ENCODE measurements at places on chromosomes 2 and 18.

GRCh38 chr2:215929602-215930335 is 83.6 kb downstream of the MREG start:
- no peak for DNase-seq

GRCh38 chr2:29322011-29322410 is 206.8 kb downstream of the CLIP4 start:
- DNase-seq: no peak

DNA sequence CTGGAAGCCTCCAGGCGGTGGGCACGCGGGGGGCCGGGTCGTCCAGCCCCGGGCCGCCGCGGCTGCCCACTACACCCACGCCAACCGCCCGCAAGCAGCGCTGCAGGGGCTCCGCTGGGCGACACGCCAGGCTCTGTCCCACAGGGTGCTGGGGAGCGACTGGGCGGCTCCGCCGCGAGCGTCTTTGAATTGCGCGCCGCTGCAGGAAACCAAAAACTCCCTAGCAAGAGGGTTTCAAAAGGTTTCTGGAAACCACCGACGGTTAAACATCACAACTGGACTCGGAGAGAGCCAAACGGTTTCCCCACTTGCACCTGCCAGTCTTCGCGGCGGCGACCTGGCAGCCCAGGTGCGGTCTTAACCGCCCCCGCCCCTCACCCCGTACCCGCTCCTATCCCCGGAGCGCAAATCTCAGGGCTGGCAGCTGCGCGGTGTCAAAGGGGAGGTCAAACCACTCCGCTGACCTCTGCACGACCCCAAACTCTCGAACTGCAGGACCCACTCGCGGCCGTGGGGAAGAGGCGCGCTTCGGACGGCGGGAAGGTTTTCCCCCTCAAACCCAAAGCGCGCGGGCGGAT is 1.0 kb downstream of the CXCR4 start:
- peak; percentile 43 for DNase-seq

DNA sequence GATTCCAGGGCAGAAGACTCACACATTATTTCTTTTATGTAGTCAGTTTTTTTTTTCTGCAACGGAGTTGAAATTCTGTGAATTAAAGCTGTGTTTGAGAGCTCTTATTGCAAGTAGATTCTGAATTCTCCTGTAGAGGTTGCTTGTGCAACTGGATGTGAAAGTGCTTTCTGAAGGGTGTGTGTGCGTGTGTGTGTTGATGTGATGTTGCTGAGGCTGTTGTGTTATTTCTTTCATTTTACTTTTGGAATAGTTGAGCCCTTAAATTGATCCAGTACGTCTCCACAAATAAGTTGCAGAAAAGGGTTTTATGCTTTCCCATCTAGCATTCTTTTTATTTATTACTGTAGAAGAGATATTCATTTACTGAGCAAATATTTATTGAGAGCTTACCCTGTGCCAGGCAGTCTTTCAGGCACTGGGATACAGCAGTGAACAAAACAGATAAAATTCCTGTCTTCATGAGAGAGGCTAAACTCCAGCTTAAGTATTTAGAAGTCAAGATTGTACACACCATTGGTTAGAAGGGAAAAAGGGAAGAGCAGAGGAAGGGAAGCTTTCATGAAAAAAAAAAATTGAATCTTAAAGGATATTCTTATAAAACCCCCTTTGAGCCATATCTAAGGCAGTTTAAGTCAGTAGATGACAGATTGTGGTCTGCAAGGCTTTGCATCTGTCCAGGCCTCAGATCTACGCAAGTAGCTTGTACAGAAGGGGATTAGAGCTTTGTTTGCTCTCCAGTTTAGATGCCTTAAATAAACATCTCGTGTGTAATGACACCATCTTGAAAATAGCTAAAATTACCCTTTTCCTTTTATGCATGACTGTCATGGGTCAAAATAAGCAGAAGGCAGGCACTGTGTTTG is 58.2 kb downstream of the MYO1B start:
- no peak for DNase-seq

- DNase-seq: no peak
Measured at GRCh38 chr18:61093965-61094364, 239.3 kb upstream of the CDH20 start.

DNA sequence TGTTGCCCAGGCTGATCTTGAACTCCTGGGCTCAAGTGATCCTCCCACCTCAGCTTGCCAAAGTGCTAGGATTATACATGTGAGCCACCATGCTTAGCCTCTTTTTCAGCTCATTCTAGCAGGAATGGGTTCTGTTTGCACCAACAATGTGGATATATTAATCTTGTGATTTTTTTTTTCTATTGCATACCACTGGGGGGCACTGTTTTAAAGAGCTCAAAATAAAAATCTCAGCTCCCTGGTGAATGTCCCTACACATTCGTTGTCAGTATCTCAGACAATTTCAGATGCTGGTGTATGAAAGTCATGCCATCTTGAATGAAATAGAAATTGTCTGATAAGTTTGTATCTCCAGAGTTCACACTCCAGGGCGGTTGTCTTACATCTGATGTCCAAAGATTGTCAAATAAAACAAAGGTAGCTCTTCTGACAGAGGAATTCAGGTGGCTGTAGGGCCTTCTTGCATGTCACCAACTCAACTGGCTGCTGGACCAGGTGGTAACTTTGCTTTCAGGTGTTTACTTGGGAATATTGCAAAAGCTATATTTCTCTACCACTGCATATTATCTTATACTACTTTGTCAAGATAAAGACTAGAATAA is 3.1 kb upstream of the MATN3 start:
- no peak for DNase-seq

GRCh38 chr2:48207851-48208250 is 301.6 kb upstream of the FBXO11 start:
- no peak for DNase-seq

GRCh38 chr18:29191263-29191662 is 1014.3 kb upstream of the CDH2 start:
- DNase-seq: no peak

DNA sequence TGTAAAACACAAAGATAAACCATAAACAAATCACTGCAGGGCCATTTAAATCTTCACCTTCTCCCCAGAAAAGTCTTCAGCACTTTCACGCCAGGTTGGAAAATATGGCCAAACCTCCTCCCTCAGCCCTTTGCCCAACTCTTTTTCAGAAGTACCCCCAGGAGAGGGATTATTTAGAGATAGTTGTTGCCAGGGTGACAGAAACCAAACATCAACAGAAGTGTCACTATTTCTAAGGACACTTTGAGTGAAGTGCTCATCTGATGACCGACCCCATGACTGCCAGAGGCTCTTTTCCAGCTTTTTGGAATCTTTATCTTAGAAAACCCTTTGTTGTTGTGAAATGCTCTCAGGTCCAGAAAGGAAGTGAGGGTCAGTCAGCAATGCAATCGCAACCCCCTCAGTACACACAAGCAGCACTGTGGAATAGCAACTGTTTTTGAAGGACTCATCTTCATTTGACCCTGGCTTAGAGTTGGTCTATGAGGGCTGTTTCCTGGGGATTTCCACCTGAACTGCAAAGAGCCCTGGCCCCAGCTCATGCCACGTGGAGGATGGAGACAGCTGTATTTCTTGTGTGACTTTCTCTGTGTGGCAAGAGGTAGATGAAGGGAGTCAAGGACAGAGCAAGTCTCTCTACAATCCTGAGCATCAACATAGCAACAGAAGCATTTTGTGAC is 114.0 kb upstream of the STON1 start:
- DNase-seq: no peak

DNA sequence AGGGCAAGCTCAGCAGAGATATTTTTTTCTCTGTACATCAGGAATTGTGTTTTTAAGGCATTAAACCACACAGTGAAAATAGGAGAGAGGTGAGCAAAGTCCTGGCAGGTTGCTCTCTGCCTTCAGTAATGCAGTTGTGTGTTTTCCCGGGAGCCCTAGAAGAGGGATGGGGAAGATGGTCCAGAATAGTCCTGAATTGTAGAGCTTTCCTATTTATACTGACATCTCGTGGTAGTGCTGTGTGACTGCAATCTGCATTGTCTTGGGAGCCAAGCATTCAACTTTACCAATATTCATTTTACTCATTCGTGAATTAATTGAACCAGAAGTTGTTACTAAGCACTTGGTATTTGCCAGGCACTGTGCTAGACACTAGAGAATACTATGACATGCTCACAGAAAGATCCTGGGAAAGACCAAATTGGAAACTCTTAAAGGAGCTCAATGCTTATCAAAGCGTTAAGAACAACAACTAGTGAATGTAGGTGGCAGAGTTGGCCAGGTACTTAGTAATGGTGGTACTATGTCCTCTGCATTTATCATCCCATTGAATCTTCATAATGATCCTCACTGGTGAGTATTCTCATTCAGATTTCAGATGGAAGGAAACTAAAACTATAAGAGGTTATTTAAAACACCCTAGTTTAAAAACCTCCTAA is 214.6 kb downstream of the TRIB2 start:
- no peak for DNase-seq

GRCh38 chr2:209305746-209306196 is 118.1 kb upstream of the MAP2 start:
- no peak for DNase-seq

- no peak for DNase-seq
Measured at GRCh38 chr2:62724886-62725711, 19.6 kb downstream of the EHBP1 start.

- no peak for DNase-seq
Measured at GRCh38 chr2:10286216-10287037, 16.3 kb upstream of the HPCAL1 start.

- DNase-seq: peak; percentile 54
Measured at GRCh38 chr2:230713331-230714135, 891 bp downstream of the CAB39 start.

- DNase-seq: peak; percentile 72
Measured at GRCh38 chr2:10079266-10079869, 843 bp downstream of the CYS1 start.

GRCh38 chr2:148627224-148627623 is 17.3 kb upstream of the EPC2 start:
- DNase-seq: no peak

- DNase-seq: no peak
Measured at GRCh38 chr2:40043191-40043590, 264.1 kb upstream of the THUMPD2 start.

DNA sequence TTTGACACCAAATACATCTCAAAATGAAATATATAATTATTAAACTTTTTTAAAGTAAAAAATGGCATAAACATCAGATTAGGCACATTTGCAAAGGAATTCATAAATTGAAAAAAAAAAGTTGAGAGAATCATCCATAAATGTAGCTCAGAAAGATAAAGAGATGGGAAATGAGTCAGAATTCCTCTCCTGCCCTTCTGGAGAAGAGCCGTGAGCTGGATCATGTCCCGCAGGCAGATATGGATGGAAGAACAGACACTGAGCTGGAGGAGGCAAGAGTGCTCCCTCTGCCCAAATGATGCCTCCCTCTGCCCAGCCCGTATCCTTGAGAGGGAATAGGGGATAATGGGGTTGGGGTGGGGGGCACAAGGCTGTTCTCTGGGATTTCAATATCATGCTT is 190.9 kb downstream of the TFCP2L1 start:
- DNase-seq: no peak

- DNase-seq: peak; percentile 21
Measured at GRCh38 chr2:70767079-70767698, 811 bp downstream of the ADD2 start.

DNA sequence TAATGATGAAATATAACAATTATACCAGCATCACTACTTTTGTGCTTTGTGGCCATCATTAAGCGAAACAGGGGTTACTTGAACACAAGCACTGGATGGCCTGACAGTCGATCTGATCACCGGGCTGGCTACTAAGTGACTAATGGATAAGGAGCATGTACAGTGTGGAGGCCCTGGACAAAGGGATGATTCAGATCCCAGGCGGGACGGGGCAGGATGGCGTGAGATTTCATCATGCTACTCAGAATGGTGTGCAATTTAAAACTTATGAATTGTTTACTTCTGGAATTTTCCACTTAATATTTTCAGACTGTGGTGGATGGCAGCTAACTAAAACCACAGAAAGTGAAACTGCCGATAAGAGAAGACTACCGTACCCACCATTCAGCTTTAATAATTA is 7.0 kb upstream of the CLIP4 start:
- DNase-seq: no peak

- peak; percentile 60 for DNase-seq
Measured at GRCh38 chr2:41791523-41791922, 256.3 kb upstream of the PKDCC start.

DNA sequence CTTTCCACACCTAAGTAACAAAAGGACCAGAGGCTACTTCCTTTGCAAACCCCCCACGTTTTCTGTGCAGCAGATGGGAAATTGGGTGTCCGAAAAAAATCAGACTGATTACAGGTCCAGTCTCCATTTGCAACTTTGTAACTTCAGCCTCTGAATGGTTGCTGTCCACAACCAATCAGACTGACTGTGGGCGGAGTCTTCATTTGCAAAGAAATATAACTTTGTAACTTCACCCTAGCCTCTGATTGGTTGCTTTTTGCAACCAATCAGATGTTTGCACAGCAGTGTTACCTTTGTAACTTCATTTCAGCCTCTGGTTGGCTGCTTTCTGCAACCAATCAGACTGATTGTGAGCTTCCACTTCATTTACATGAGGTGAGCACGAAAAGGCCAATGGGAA is 27.8 kb upstream of the CACNB4 start:
- no peak for DNase-seq

DNA sequence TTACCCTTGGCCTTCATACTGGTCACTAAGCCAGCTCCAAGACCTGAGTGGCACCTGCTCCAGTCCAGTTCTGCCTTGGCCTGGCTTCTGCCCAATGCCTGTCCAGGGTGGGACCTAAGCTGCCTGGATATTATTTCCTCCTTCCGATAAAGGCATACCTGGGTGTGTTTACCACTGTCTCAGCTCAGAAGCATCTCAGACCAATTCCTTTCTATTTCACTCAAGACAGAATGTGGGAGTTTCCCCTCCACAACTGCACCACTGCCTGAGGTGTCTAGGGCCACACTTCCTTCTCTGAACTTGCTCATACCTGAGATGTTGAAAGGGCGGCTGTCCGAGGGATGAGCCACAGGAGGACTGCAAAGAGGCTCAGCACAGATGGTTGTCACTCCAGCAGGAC is 18.4 kb upstream of the CAB39 start:
- no peak for DNase-seq

DNA sequence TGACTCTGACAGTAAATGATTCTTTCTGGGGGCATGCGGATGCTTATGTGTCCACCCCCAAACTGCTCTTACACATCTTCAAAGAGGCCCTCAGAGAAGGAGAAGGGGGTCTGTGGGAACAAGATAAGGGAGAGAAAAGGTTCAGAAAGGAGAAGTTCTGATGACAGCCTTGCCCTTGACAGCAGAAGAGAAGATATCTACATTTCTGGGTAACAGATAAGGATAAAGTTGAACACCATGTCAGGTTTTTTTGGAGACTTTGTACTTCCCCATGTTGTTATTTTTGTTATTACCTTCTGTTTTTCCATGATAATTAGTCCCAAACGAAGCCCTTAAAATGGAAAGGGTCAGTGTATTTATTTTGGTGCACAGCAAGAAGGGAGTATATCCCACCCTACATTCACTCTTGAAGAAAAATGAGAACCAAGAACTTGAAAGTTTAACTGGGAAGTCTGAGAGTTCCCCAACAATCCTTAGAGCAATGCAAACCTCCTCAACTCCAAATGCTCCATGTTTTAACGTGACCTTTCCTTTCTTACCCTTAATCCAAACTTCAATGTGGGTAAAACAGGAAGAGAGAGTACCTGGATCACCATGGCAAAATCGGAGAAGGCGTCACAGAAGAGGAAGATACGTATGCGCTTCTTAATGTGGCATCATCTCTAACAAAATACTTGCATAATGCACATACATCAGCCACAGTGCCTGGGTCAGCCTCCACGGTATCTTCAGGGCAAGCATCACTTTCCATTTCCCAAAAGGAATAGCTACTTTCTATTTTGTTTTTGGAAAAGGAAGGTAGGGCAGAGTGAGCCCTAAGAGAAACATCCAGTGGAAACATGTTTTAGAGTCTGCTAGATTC is 264.6 kb upstream of the STON1 start:
- DNase-seq: no peak
